ENCODE measurements at places on chromosomes 3 and 15. TPM values are rescaled to one million over a fixed set of nuclear protein-coding genes. Genes with fewer than 3 reads are reported as not detected.

GRCh38 chr3:40876496-40876895 is 322.8 kb upstream of the CTNNB1 start:
- ATAC-seq = no peak

- no peak for ATAC-seq
Observed at GRCh38 chr15:69909719-69910444, 187.8 kb downstream of the TLE3 start.

GRCh38 chr3:72078676-72079368 is 293.9 kb upstream of the PROK2 start:
- ATAC-seq = peak; percentile 51

DNA sequence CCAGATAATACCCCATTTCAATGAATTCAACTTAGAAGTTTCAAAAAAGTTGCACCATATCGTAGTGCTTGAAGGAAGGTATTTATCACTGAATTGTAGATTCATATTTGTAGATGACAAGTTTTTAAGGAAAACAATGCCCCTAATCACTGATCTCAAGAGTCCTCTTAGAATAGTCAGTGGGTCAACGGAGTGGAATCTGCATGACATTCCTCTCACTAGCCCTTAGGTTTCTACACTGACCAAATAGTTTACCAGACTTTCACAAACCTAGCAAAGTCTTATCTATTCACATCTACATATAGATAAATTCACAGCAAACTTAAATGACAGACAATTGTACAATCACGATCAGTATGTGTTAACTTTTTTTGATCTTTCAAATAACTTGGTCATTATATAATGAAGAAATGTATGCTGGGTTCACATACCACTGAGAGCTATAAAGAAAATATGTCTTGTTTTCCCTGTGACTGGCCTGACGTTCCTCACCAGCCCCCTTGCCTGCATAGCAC is 35.7 kb upstream of the PHLDB2 start:
- no peak for ATAC-seq

DNA sequence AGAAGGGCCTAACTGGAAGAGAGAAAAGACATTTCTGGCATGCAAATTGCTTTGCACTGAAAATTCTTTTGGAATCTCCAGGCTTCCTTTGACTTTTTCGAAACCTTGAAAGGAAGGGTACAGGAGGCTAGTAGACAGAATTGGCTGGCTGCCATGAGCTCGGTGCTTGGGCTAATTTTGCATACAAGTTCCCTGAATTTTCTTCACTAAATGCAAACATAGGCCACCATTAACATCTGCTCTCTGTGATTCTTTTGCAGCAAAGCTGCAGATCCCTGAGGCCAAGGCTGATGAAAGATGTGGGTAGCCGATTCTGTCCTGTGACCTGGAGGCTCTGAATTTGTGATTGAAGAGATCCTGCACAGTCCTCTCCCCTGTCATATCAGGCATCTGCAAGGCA is 247.8 kb upstream of the MCTP2 start:
- ATAC-seq = peak; percentile 71

GRCh38 chr3:175980486-175981090 is 1121.5 kb downstream of the NAALADL2 start:
- ATAC-seq = no peak

Gene LIPH
- 0.57 TPM for total RNA-seq

- ATAC-seq = no peak
Observed at GRCh38 chr3:137787529-137787928, 23.4 kb downstream of the SOX14 start.

Gene IDH2
- total RNA-seq = 49.1 TPM

GRCh38 chr3:124257336-124257864 is 265.5 kb upstream of the ROPN1 start:
- no peak for ATAC-seq

DNA sequence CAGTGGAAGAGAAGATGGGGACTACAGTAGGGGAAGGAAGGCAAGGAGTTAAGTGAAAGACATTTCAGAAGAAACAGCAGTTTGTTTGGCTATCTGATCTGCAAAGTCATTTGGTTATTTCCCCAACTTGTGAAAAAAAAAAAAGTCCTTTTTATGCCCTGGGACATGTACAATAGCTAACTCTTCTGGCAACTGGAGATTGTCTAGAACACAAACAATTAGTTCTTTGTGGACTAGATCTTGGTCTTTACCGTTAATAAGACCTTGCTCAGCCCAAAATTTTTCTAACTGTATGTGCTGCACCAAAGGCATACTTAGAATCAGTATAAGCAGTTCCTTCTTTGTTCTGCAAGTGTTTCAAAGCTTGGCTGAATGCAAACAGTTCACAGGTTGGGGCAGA is 103.5 kb upstream of the NECTIN3 start:
- no peak for ATAC-seq

GRCh38 chr3:188255190-188255589 is 101.2 kb downstream of the LPP start:
- ATAC-seq = no peak

- ATAC-seq = no peak
Observed at GRCh38 chr15:70605606-70606410, 157.6 kb downstream of the UACA start.

- ATAC-seq = peak; percentile 68
Observed at GRCh38 chr3:176906046-176906905, 291.0 kb downstream of the TBL1XR1 start.

Gene PLCD1
- total RNA-seq = 36.7 TPM

GRCh38 chr3:53253707-53254508 is 1.9 kb downstream of the TKT start:
- no peak for ATAC-seq

DNA sequence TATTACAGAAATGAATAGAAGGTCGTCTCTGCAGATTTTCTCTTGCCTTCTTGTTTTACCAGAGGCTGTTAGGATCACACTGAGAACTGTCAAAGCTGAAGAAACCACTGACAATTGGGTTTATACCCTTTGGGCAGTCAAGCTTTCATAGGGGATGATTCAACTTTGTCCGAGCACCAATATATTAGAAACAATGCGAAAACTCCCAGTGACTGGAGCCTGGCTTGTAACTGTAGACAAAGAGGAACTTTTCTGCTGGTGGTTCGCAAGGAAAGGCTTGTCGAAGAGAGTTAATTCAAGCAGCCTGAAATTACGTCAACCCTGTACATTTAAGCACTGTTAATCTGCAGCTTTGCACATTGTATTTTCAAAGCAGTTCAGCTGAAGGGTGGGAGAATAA is 193.2 kb upstream of the ZNF385D start:
- ATAC-seq = peak; percentile 83

GRCh38 chr3:117488983-117489382 is 779.4 kb downstream of the TUSC7 start:
- ATAC-seq = no peak

DNA sequence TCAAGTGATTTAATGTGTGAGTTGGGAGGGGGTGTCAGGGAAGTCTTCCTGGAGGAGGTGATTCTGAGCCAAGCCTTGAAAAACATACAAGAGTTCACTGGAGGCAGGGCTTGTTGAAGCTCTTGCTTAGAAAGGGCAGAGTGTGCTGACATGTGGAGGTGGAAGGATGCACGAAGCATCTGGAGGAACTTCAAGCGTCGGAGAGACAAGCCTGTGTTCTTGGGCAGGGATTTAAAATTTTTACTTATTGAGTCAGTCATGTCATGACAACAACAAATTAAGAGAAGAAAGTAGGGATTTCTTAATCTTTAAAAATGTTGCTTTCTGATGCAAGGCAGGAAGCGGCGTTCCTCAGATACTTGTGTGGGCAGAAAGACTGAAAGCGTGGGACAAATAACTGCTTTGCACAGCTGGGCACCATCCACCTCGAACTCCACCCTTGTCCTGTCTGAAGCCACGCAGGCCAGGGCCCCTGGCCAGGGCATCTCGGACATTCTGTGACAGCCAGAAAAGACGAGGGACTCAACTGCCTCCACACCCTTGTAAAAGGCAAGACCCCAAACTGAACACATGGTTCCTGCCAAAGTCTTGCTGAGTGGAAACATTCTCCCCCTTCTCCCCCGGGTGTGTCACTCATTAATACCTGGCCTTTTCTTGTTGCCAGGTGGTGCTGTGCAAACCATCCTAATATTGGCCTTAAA is 6.9 kb upstream of the IL16 start:
- no peak for ATAC-seq

GRCh38 chr3:48851407-48851806 is 3.7 kb upstream of the PRKAR2A start:
- ATAC-seq = peak; percentile 45

DNA sequence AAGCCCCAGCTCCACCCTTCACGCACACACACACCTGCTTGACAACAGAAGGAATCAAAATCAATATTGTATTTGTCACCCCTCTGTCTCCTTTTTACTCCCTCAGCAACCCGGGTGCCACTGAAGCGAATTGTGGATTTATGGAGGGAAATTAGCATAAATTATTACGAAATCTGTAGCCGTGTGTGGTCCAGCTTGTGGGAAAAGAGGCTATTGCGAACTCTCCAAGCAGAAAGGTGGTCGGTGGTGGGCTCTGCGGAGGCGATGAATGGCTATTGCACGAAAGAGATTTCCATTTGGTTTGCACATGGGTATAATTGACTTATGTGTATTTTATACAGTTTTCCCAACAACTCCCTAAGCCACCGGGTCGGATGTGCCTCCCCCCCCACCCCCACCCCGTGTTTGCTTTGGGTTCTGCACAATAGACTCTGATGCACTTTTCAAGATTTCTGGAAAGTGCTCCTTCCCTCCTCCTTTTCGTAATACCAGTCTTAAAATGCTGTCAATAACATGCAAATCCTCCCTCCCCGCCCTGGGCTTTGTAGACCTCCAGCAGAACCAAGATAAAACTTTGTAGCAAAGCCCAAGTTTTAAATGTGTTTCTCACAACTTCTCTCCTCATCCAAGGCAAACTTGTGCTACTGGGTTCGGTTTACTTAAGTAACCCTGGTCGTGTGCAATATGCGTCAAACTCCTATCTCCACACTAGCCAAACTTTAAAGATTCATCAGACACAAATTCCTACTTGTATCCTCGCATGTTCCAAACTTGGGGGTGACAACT is 3.1 kb upstream of the FOXB1 start:
- peak; percentile 11 for ATAC-seq

DNA sequence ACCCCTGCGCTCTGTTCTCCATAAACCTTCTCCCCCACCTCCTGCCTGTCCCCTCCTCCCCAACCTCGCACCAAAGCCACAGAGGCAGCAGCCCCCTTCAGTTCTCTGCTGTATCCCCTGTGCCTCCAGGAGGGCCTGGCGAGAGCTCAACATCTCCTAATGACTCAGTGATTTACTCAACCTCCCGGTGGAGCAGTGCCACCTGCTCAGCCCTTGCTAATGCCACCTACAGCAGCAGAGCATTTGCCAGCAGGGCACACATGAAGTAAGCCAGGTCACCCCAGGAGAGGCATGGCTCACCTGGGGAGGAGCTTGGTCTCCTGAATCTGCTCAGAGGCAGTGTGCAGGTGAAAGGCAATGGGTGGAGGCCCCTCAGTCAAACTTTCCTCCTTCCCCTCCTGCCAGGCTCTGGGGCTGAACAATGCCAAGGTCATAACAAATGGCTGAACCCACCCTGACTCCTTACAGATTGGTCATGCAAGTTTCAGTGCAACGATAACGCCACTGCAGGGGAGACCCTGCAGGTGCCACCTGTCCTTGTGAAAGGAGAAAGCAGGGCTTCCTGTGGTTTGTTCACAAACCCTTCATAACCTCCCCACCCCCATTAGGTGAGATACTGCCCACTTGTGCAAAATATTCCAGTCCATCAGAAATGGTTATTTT is 19.8 kb downstream of the TRPM1 start:
- no peak for ATAC-seq

GRCh38 chr15:63191895-63192618 is 2.7 kb downstream of the RAB8B start:
- no peak for ATAC-seq

Gene SERINC4
- total RNA-seq = 0.70 TPM

DNA sequence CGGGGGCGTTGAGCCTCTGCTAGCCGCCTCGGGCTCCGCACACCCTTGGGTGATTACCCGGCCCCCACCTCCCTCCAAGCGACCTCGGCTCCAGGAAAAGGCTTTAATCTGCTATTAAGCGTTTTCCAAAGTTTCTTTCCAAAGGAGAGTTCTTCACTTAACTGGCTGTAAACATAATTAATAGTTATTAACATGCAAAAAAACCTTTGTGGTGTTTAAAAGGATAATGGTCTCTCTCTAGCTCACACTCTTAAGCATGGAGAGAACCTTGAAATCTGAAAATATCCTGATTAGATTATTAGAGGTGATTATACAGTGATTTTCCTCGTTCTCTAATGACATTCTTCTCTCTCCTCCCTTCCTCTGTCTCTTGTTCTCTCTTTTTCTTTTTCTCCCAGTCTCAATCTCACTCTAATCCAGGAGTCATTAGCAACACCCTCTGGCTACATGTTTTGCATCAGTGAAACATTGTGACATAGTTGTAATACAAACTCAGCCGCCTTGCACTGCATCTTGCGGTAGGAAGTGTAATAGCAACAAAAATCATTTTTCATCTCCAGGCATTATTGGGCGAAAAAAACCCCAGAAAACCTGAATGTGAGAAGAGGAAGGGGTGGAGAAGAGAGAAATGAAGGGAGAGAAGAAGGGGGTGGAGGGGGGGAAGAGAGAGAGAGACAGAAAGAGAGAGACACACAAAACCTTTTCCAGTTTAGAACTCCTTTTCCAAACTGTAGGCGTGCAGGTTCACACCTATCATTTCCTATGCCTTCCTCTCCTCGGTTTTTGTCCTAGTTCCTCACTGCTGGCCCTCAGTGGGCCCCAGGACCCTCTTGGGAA is 24.4 kb downstream of the NR2F2 start:
- ATAC-seq = peak; percentile 46

- no peak for ATAC-seq
Observed at GRCh38 chr3:52552089-52552488, 15.7 kb downstream of the UQCC5 start.

- ATAC-seq = peak; percentile 83
Observed at GRCh38 chr15:60715859-60716258, 236.9 kb upstream of the ICE2 start.

DNA sequence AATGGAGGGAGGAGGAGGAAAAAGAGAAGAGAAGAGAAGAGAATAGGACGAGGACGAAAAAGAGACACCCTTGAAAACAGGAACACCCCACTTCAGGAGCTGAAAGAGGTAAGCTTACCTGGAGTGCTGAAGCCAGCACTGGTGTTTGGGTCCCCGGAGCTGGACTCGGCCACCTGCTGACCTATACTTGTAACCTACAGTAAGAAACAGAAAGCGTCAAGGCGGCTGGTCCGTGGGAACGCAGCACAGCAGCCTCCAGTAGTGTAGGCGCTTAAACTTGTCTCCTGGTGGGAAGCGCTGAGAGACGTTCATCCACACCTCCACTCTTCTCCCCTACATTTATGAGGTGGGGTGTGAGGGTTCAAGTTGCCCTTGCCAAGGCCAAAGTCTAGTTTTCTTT is 141.0 kb downstream of the NSMCE3 start:
- ATAC-seq = no peak

DNA sequence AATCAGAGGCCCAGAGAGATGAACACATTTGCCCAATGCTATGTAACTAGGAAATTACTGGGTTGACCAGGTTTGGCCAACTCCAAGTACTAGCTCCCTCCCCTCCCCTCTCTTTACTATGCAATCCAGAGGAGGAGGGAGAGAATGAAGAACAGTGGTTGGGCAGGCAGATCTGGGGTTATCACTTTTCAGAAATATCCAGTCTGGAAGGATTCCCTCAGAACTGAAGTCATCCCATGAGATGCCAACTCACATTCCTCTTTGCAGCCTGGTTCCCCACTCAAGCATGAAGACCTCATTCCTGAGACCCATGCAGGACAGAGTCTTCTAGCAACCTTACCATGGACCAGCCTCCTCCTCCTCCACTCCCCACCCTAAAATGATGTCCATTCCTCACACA is 201.1 kb downstream of the TLE3 start:
- no peak for ATAC-seq

Gene IMP3
- total RNA-seq = 46.8 TPM

Gene UACA
- total RNA-seq = 7.1 TPM

All from motor neuron (in vitro differentiated cells).